ENCODE measurements at places on chromosomes 3 and 15.
A peak's percentile ranks its signal among the peaks of the same experiment; 100 is the strongest.

DNA sequence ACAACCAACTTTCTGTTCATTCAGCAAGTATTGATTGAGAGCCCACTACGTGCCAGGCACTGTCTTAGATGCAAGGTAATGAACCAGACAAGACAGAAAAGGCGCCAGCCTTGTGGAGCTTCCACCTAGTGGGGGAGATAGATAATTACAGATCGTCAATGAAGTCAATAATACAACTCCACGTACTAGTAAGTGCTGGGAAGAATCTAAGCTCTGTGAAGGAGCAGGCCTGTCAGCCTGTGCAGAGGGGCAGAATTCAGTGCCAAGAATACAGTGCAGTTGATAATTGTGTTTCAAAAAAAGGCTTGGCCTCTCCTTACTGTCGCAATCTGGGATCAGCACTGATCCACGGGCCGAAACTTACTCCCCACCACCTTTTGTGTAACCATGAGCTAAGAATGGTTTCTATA lies 186.3 kb downstream of the FEZF2 start:
- no peak for DNase-seq

GRCh38 chr3:156216852-156217251 lies 96.5 kb downstream of the KCNAB1 start:
- DNase-seq, result no peak

GRCh38 chr15:64618540-64618939 lies 156.8 kb downstream of the RBPMS2 start:
- no peak for DNase-seq

DNA sequence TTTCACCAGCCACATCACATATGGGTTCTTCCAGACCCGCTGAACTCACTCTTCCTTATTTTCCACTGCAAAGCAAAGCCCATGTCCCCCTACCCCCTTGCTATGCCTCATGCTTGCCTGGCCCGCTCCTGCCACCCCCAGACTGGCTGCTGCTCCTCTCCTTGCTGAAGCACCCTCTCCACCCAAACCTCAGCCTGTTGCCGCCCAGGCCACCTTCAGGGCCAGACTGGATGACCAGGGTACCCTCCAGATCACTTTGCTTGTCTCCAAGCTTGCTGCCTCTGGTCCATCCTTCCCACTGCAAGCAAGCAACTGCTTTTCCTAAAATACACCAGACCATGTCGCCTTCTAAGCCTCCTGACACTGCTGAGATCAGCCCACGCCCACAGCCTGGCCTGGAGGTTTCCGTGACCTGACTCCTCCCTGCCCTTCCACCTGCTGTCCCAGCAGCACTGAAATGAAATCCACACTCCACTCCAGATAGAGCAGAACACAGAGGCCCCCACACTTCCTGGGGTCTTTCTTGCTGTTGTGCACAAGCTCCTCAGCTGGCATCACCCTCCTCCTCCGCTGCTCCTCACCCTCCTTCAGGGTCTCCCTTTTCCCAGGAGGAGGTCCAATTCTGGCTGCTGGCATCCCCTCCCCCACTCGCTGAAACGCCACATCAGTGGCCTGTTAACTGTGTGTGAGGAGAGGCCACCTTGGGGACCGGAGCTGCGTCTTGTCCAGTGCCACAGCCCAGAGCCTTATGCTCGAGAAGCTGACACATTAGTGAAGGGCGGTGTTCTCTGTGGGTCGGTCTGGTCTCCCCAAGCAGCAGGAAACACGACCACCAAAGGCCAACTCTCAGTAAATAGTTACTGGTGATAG lies 99.1 kb downstream of the ADCY5 start:
- DNase-seq, result no peak

- DNase-seq, result no peak
Measured at GRCh38 chr15:59723687-59724346, 34.7 kb upstream of the BNIP2 start.

- peak; percentile 57 for DNase-seq
Measured at GRCh38 chr3:13352621-13353131, 67.4 kb downstream of the NUP210 start.

- no peak for DNase-seq
Measured at GRCh38 chr3:11692532-11692813, 48.8 kb upstream of the VGLL4 start.

DNA sequence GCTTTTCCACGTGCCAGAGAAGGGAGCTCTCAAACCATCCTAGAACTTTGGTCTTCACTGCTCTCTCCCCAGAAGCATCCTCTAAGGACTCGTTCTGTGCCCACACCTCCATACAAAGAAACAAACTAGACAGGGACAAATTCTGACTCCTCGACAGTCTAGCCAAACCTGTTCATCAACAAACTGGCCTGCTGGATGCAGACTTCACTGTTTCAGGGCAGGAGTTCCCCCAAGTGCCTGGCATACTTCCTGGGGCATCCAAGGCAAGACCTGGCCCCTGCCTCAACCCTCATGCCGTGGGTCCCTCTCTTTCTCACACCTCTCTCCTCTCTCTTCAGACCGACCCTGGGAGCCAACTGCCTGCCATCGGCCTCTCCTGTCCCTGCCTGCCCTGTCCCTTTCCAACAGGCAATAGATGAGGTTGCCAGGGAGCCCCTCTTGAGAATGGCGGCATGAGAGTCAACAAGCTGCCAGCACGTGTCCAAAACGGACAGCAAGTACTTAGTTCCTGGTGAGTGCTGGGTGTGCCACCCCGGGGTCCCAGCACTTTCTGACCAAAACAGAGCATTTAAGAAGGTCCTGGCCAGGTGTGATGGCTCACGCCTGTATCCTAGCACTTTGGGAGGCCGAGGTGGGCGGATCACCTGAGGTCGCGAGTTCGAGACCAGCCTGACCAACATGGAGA lies 79.1 kb upstream of the HES1 start:
- no peak for DNase-seq

GRCh38 chr3:128482666-128483656 lies 10.0 kb downstream of the GATA2 start:
- DNase-seq, result no peak

GRCh38 chr3:156676768-156677479 lies 2.5 kb downstream of the TIPARP start:
- peak; percentile 68 for DNase-seq

- no peak for DNase-seq
Measured at GRCh38 chr3:50442945-50443579, 60.4 kb downstream of the CACNA2D2 start.

GRCh38 chr3:124117486-124117885 lies 125.6 kb upstream of the ROPN1 start:
- no peak for DNase-seq

DNA sequence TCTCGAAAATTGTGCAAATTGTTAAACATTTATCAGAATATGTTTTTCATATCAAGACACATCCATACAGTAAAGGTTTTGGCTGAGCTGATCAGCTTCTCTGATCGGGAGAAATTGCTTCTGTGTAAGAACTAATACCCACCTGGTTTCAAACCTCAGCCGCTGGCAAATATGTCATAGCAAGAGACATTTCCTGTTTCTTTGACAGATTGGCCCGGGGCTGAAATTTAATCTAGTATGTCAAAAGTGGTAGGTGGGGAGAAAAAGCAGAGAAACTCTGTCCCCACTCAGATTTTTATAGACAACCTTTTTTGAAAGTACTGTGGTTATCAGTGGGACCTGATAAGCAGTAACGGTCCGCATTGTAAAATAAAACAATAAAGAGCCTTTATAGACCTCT lies 88.8 kb upstream of the SLC24A5 start:
- no peak for DNase-seq

DNA sequence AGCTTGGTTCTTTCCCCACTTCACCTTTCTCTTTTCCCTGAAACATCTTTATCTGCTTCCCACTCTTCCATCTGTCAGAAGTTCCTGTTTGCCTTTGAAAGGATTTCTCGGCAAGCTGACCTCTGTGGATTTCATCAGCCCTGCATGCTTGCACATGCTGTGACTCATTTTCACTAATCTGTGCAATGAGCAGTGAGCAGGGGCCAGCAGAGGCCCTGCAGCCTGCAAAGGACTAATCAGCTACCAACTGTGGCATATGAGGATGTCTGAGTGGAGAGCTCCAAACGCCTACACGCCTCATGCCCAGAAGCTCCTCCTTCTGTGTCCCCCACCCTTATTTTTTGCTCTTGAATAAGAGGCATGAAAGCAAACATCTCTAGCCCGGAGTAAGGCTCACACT lies 333.0 kb upstream of the SEMA6D start:
- DNase-seq, result no peak

GRCh38 chr3:13689373-13690260 lies 140.7 kb downstream of the FBLN2 start:
- DNase-seq, result no peak

DNA sequence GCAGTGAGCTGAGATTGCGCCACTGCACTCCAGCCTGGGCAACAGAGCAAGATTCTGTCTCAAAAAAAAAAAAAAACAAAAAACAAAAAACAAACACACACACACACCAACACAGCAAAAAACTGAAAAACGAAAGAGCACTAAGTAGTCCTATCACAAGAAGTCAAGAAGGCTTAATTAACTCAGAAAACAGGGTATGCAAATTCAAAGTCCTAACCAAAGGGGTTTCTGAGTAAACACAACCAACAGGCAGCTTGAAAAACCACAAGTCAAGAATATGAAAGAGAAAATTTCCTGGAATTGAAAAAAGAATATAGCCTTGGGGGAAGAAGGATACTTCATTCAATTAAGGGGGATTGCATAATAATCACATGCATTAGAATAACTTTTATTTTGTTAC lies 37.7 kb upstream of the PARP14 start:
- DNase-seq, result no peak

DNA sequence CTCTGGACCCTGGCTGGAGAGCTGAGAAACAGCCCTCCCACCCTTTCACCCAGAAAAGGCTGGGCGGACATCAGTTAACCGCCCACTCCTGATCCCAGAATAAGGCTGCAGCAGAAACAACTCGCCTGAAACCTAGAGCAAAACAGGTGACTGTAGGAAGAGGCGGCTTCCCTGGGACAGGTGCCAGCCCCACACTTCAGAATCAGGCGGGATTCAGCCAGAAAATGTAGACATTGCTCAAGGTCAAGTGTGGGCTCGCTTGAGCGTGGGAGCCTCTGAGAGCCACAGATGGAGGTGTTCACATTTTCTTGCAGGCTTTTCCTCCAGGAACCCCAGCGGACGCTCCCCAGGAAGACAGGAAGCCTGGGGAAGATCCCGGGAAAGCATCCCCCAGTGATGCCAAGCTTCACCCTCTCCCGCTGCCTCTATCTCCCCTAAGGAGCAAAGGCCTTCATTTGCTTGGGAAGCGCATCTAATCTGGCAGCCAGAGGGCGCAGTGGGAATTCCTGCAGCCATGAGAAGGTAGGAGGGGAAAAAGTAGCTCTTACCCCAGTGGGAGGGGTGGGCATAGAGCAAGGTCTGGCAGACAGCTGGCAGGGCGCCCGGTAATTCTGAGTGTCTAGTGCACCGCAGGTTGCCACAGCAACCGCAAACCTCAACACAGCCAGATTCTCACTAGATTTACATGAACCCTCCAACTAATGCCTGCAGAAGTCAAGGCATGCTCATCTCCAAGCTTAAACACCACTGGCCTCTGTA lies 77.7 kb downstream of the OCA2 start:
- DNase-seq, result peak; percentile 35

DNA sequence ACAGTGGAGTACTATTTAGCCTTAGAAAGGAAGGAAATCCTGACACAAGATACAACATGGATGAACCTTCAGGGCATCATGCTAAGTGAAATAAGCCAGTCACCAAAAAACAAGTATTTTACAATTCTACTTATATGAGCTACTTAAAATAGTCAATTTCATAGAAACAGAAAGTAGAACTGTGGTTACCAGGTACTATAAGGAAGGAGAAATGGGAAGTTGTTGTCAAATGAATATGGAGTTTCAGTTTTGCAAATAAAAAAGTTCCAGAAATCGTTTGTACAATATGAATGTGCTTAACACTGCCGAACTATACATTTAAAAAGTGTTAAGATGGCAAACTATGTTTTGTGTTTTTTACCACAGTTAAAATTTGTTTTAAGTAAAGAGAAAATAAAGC lies 26.8 kb downstream of the TRANK1 start:
- no peak for DNase-seq

- no peak for DNase-seq
Measured at GRCh38 chr3:118587037-118587741, 447.5 kb downstream of the IGSF11 start.

GRCh38 chr3:58272891-58273290 lies 33.2 kb upstream of the RPP14 start:
- DNase-seq, result no peak

GRCh38 chr3:146091397-146091796 lies 69.6 kb downstream of the PLOD2 start:
- DNase-seq, result no peak

- DNase-seq, result no peak
Measured at GRCh38 chr15:51830276-51830806, 888 bp downstream of the TMOD3 start.

- no peak for DNase-seq
Measured at GRCh38 chr3:98003306-98003969, 31.2 kb upstream of the RIOX2 start.

- no peak for DNase-seq
Measured at GRCh38 chr3:29746163-29746760, 465.4 kb downstream of the RBMS3 start.

DNA sequence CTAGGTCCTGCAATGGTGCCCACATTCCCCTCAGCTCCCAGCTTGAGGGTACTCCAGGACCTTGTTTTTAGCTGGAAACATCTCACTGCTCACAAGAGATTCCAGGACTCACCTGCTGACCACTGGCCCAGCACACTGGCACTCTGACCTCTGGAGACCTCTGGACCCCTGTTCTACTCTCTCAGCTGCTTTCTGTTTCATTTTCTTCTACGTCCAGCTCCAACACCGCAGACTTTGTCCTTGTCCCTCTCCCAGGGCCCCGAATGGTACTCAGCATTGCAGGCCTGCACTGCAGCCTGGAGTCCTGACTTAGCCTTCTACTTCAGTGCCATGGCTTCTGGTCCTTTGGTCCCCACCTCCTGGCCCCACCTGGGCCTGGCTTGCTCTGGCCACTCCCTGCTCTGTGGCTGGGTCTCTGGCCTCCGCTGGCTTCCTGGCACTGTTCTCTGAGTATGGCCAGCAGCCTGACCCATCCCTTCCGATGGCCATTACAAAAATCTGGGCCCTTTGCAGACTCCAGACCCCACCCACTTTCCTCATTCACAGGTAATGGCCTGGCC lies 27.9 kb downstream of the KY start:
- DNase-seq, result no peak

- no peak for DNase-seq
Measured at GRCh38 chr15:100559330-100559729, 30.6 kb upstream of the CERS3 start.

DNA sequence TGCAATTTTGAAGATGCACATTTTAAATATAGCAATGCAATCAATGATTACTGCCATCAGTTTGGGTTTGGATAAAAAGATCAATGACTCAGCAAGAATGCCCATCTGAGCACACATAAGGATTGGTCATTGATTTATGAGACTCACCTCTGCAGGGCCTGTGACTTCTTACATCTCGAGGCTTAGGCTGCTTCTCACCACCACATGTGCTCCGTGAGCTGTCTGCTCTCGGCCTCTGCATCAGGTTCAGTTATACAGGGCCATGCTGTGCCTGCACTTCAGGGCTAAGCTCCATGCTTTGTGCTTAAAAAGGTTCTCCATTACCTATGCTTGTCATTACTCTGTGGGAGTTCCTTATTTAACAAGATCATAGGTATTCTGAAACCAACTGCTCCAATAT lies 887.5 kb downstream of the DIPK2A start:
- no peak for DNase-seq

GRCh38 chr3:183211352-183211751 lies 41.7 kb upstream of the B3GNT5 start:
- no peak for DNase-seq

GRCh38 chr15:81146466-81146865 lies 12.4 kb downstream of the CFAP161 start:
- no peak for DNase-seq

Measured in activated CD4-positive, alpha-beta T cell treated with anti-CD3 and anti-CD28 coated beads for 36 hours (primary cell).